ENCODE measurements at places on chromosomes 5 and 9.

- DNase-seq: no peak
- H3K27me3 ChIP-seq: no peaks in the 10 kb centered on the region
- no peak overlapping the region for H3K27ac ChIP-seq
- H3K36me3 ChIP-seq: no peaks in the 10 kb centered on the region
- H3K4me1 ChIP-seq: no peaks in the 10 kb centered on the region
- no peak overlapping the region for H3K4me3 ChIP-seq
Measured at GRCh38 chr5:10662661-10663488, 98.2 kb downstream of the DAP start.

DNA sequence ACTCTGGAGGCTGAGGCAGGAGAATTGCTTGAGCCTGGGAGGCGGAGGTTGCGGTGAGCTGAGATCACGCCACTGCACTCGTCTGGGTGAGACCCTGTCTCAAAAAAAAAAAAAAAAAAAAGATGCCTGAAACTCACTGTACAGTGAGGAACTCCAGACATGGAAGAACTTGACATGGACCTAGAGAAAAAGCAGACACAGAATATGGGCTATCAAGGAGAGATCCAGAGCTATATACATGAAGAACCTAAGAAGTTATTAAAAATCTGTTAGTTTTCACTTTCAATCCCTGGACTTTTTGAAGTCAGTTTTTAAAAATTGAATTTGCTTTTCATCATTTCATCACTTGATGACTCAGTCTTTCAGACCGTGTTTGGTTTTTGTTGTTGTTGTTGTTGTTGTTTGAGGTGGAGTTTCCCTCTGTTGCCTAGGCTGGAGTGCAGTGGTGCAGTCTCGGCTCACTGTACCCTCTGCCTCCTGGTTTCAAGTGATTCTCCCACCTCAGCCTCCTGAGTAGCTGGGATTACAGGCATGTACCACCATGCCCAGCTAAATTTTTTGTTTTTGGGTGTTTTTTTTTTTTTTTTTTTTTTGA, 20.3 kb downstream of the PAIP2 start:
- DNase-seq: no peak
- no peak overlapping the region for H3K4me3 ChIP-seq
- H3K27me3 ChIP-seq: no peaks in the 10 kb centered on the region
- H3K4me1 ChIP-seq: no peaks in the 10 kb centered on the region

- H3K27me3 ChIP-seq: no peaks in the 10 kb centered on the region
- DNase-seq: no peak
- H3K4me3 ChIP-seq: no peak overlapping the region
- no peaks in the 10 kb centered on the region for H3K4me1 ChIP-seq
- H3K27ac ChIP-seq: no peak overlapping the region
- H3K36me3 ChIP-seq: no peaks in the 10 kb centered on the region
Measured at GRCh38 chr5:54718656-54719055, 201.1 kb downstream of the SNX18 start.

DNA sequence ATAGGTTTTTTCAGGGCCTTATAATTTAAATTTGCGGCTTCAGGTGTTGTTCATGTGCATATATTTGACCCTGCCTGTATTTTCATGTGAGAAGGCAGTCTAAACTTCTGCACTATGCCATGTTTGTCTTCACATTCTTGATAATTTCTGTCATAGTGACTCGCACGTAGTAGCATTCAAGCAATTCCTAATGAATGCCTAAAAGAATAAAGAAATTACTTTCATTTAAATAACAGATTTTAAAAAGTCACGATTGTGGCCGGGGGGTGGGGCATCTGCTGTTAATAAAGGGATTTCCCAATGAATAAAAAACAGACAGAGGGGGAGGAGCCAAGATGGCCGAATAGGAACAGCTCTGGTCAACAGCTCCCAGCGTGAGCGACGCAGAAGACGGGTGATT, 318.0 kb downstream of the ADAMTS6 start:
- H3K27me3 ChIP-seq: no peaks in the 10 kb centered on the region
- no peaks in the 10 kb centered on the region for H3K4me1 ChIP-seq
- no peak overlapping the region for H3K27ac ChIP-seq
- H3K4me3 ChIP-seq: no peak overlapping the region

GRCh38 chr5:151682751-151683331, 3.9 kb downstream of the SPARC start:
- no peak overlapping the region for H3K4me3 ChIP-seq
- DNase-seq: no peak
- peaks cover 14% of the 10 kb centered on the region for H3K4me1 ChIP-seq
- H3K27me3 ChIP-seq: no peaks in the 10 kb centered on the region
- 0 out of 2 replicates have a peak, but pooled peaks cover 3% of the 10 kb centered on the region for H3K36me3 ChIP-seq
- H3K27ac ChIP-seq: no peak overlapping the region

DNA sequence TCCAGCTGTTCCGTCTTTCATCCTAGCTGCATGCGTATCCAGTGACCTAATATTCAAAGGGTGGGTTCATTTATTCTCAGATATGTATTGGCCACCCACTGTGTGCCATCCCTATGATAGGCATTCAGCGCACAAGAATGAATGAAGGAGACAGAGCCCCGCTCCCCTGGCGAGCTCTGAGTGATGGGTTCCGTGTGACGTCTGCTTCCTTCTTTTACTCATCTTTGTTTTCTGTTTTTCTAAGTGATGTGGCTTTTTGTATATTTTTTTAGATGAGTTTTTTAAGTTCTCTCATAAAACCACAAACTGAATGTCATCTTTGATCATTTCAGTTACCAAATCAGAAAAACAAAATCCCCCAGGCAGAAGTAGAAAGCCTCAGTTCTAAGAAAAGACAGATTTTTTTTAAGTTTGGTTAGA, 168.3 kb upstream of the OTULINL start:
- peaks cover 41% of the 10 kb centered on the region for H3K4me1 ChIP-seq
- no peak overlapping the region for H3K4me3 ChIP-seq
- DNase-seq: no peak
- H3K27me3 ChIP-seq: no peaks in the 10 kb centered on the region

DNA sequence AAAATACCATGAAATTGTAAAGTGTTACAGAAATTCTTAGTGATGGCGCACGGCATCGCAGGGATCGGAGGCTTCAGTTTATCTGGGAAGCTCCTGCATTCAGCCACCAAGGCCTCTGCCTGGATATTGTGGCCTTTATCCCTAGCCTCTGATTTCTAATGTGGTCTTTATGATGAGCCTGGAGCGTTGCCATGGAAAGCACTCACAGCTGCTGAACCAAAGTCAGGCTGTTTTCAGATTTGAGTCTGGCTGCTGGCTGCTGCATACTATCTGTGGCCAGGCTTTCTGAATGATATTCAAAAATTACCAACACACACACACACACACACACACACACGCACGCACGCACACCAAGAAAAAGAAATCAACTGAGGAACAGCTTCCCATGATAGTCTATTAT, 101.1 kb upstream of the ZNF366 start:
- H3K4me3 ChIP-seq: no peak overlapping the region
- H3K27ac ChIP-seq: no peak overlapping the region
- no peaks in the 10 kb centered on the region for H3K4me1 ChIP-seq
- no peaks in the 10 kb centered on the region for H3K27me3 ChIP-seq

- peak overlapping the region; percentile 83 for H3K27ac ChIP-seq
- no peaks in the 10 kb centered on the region for H3K27me3 ChIP-seq
- H3K36me3 ChIP-seq: no peaks in the 10 kb centered on the region
- H3K4me3 ChIP-seq: peak overlapping the region; percentile 88
Measured at GRCh38 chr5:65623482-65623881, 651 bp downstream of the TRIM23 start.

- H3K36me3 ChIP-seq: peaks cover 21% of the 10 kb centered on the region
- H3K4me1 ChIP-seq: no peaks in the 10 kb centered on the region
- no peak overlapping the region for H3K27ac ChIP-seq
- no peaks in the 10 kb centered on the region for H3K27me3 ChIP-seq
Measured at GRCh38 chr5:112998296-112998695, 21.7 kb downstream of the DCP2 start.

- H3K27me3 ChIP-seq: no peaks in the 10 kb centered on the region
- H3K4me3 ChIP-seq: no peak overlapping the region
- H3K27ac ChIP-seq: no peak overlapping the region
- H3K4me1 ChIP-seq: no peaks in the 10 kb centered on the region
Measured at GRCh38 chr5:156328766-156329165, 1.8 kb downstream of the SGCD start.

- H3K36me3 ChIP-seq: peaks cover 49% of the 10 kb centered on the region
- no peak overlapping the region for H3K4me3 ChIP-seq
- H3K4me1 ChIP-seq: no peaks in the 10 kb centered on the region
Measured at GRCh38 chr9:129910628-129911567, 75.6 kb downstream of the USP20 start.

DNA sequence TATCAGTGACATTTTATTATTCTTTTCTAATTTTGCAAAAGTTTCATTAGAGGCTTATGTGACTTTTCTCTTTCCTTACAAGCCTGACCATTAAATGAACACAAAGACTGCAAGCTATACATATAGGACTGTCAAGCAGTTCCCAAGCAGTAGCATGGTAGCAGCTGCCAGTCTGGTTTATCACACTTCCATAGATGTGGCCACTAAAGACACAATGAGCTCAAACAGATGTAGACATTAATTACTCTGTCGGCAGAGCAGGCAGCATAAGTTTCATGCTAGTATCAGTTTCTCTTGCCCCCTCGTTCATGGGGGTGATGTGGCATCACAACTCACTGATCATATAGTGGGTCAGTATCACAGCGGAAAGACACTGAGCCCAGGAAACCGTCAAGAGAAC, 89.5 kb downstream of the CDH10 start:
- no peaks in the 10 kb centered on the region for H3K36me3 ChIP-seq
- no peaks in the 10 kb centered on the region for H3K27me3 ChIP-seq

DNA sequence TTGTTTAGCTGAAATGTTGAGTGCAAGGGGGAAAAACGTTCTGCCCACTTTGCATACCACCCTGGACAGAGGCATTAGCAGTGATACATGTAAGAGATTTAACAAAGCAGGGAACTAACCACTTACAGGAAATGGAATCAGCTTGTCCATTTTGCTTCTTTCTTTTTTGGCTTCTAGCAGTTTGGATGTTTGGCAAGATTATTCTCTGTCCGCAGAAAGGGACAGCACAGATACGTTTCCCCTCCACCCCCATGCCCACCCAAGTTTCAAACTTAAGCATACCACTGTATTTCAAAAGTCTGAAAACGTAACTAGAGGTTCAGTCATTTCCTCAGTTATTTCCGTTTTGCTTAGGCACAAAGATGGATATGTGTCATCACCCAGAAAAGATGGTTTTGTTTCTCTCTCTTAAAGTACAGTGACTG, 118.4 kb downstream of the GDNF start:
- no peak overlapping the region for H3K27ac ChIP-seq
- H3K27me3 ChIP-seq: no peaks in the 10 kb centered on the region
- H3K36me3 ChIP-seq: no peaks in the 10 kb centered on the region
- H3K4me3 ChIP-seq: no peak overlapping the region
- DNase-seq: peak; percentile 41
- peaks cover 10% of the 10 kb centered on the region for H3K4me1 ChIP-seq

DNA sequence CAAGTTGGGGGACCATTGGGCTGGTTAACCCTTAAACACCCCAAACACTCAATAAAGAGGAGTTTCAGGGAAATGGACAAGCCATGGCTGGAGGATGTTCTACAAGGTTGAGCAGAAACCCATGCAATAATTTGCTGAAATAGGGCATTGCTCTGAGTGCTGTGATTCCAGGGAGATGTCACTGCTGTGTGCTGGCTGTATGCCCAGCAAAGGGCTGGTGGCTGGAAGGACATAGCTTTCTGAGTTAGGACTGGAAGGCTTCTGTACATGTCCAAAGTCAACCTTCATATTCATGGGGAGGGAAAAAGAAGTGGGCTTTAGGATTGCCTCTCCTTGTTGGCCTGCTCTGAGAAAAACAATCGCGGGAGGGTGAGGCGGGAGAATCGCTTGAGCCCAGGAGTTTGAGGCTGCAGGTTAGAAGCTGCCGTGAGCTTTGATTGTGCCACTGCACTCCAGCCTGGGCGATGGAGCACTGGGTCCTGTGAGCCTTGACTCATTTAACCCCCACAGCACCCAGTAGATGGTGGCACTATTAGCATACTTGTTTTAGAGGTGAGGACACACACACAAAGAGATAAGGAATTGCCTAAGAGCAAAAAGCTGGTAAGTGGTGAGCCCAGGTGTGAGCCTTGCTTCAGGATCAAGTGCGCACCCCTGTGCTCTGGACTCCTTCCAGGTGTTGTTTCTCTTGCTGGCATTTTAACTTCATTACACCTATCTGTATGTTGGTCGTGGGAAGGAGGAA, 20.4 kb downstream of the IL12B start:
- no peak for DNase-seq
- H3K36me3 ChIP-seq: no peaks in the 10 kb centered on the region
- no peak overlapping the region for H3K27ac ChIP-seq
- no peak overlapping the region for H3K4me3 ChIP-seq

DNA sequence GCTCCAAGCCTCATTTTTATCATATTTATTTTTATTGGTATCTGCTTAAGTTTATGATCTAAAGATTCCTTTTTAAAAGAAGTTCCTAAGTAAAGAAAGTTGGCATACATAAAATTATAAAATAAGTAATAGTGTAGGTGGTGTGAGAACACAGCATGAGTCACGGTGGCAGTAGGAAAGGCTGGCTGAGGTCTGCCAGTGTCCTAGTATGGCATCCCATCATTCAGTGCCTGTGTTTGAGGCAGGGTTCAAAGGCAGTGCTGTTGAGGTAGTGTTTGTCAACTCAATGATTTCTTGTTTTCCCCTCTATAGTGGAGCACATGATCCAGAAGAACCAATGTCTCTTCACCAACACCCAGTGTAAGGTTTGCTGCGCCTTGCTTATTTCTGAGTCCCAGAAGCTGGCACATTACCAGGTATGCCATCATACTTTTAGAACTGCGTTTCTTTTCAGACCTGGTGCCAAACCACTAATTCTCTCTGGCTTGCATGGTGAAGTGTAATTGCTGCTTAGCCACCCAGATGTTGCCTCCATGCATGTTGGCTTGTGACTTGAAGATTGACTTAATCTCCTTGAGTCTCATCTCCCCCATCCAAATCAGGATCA, 18.4 kb downstream of the ZNF346 start:
- no peak overlapping the region for H3K27ac ChIP-seq
- H3K4me3 ChIP-seq: no peak overlapping the region
- H3K27me3 ChIP-seq: no peaks in the 10 kb centered on the region

DNA sequence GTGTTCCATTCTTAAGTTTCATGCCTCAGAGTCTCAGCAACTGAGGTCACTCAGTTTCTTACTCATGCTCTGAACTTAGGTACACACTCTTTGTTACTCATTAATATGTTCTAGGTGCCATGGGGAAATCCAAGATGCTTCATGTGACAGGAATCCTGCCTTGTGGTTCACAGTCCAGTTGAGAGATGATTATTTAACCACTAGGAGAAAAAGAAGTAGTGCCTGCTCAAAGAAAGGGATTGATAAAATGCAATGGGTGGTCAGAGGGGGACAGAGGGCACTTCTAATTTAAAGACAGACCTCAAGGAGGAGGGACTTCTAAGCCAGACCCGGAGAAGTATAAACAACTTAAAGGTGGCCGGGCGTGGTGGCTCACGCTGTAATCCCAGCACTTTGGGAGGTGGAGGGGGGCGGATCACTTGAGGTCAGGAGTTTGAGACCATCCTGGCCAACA, 69.0 kb downstream of the UGCG start:
- H3K27me3 ChIP-seq: no peaks in the 10 kb centered on the region
- H3K4me1 ChIP-seq: peaks cover 25% of the 10 kb centered on the region
- peak; percentile 90 for DNase-seq
- H3K36me3 ChIP-seq: no peaks in the 10 kb centered on the region
- H3K4me3 ChIP-seq: no peak overlapping the region

Measured in GM12878 (cell line).